Activated T-cell treated with anti-CD3 and anti-CD28 coated beads, Interleukin-2, amount 50 U/mL, for 72 hours (primary cell): ENCODE measurements at places on chromosomes 4 and X.

- DNase-seq = no peak
These were observed 7.9 kb downstream of the OGT start for GRCh38 chrX:71540801-71541200.

GRCh38 chr4:150381609-150382008, 200.3 kb upstream of the MAB21L2 start:
- DNase-seq = no peak

GRCh38 chr4:144634978-144635747, 10.8 kb upstream of the HHIP start:
- DNase-seq = no peak

- no peak for DNase-seq
These were observed 53.8 kb downstream of the SPRY1 start for GRCh38 chr4:123450393-123450792.

DNA sequence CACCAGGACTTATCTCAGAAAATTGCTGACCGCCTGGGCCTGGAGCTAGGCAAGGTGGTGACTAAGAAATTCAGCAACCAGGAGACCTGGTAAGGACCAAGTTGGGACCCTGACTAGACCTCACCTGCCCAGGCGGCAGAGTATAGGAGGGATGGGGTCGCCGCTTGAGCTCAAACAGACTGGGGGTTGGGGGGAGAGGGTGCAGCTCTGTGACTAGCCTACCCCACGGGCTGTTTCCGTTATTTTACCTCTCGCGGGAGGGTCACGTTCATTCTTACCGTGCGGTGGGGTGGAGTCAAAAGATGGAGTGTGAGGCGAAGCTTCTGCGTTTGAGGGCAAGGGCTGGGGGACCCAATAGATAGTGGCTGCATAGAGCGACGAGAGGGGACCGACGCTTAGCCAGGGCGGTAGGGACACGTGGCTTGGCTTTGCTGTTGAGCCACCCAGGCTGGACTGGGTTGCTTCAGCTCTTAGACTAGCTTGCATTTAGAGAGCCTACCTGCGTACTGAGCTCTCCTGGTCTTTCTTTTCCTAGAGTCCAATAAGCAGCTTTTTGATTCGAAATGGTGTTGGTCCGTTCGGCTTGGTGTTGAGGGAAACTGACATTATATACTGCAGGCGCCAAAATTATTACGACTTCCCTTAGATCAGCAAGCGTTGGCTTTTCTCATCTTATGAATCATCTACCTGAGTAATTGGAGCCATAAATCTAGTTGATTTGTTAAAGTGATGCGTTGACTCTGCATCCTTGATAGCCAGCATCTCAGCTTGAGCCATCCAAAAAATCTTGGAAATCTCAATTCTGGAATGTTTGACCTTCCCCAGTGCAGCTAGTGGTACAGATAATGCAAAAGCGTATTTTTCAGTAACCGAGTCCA, 591 bp downstream of the PRPS1 start:
- peak; percentile 54 for DNase-seq

DNA sequence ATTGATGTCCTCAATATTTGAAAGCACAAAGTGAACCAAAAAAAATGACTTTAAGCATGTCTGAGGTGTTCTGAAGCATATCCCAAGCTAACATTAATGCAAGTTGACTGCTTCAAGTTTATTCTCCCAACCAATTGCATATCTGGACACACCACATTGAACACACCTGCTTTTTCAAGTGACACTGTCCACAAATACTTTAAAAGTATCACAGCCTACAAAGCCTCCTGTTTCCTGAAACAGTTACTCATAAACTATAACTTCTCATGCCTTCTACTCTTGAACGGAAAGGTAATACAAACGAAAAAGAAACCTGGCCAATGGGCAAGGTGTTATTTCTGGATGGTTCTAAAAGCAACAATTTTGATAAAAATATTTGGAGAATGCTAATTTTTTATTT, 1.1 kb downstream of the CDKL2 start:
- DNase-seq = no peak

GRCh38 chr4:106801386-106801785, 234.7 kb downstream of the DKK2 start:
- DNase-seq = no peak

GRCh38 chrX:116272322-116272721, 101.8 kb downstream of the AGTR2 start:
- DNase-seq = no peak
